ENCODE measurements at places on chromosomes 11 and 22.

GRCh38 chr11:100963375-100963774 lies 166.2 kb downstream of the PGR start:
- DNase-seq = no peak
- no peak overlapping the region for H3K4me3 ChIP-seq
- H3K36me3 ChIP-seq = no peaks in the 10 kb centered on the region

DNA sequence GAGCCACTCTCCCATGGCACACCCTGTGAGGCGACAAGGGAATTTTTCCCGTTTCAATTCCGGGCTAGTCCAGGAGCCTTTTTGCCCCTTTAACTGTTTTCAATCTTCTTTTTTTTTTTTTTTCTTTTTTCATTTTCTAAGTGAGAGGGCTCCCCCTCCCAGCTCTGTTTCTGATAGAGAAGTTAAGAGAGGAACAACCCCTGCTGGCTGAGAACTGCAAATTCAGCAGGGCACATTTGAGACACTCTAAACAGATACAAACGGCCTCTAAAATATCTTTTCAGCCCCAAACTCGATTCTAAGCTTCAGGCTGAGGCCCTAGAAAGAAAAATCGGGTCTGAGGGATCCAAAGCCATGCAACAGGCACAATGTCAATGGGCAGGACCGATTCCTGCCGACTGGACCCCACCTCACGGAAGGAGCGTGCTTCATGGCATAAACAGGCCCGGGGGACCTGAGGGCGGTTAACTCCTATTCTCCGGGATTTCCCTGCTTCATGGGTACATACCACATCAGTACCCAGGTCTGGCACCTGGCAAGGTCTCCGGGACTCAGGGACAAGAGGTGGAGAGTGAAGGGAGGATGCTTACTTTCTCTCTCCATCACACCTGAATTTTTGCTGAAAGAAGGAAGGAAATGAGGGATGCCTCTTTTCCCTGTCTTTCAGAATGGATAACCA lies 627.5 kb downstream of the BUD13 start:
- H3K4me3 ChIP-seq = no peak overlapping the region
- peaks cover 2% of the 10 kb centered on the region for H3K27me3 ChIP-seq
- DNase-seq = no peak
- H3K4me1 ChIP-seq = peaks cover 33% of the 10 kb centered on the region
- H3K36me3 ChIP-seq = no peaks in the 10 kb centered on the region

DNA sequence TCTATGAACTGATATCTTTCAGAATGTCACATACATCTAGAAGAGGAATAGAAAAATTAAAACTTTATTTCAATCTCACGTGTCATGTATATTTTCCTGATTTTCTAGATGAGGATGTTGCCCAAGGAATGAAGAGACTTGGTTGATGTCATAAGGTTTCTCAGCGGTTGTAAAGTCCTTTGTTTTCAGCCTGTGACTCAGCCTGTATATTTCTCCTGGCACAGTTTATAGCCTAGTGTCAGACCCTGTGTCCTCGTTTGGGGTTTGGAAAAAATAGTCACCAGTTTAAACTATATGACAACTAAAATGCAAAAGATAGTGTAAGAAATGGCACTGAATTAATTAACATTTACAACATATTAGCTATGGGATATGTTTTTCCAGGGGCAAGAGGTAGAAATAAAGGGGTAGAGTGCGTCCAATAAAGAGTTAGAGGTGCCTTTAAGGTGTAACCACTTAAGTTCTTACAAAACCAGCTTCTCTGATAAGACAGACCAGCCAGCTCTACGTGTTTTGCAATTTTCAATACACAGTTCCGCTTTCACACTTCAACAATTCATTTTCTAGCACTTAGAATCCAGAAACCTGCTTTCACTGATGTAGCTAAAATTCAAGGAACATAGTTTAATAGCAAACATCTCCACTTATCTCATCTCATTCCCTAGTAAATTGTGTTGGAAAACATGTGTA lies 1432.6 kb upstream of the TENM4 start:
- H3K27me3 ChIP-seq = peaks cover 4% of the 10 kb centered on the region
- no peak overlapping the region for H3K4me3 ChIP-seq
- DNase-seq = no peak
- no peaks in the 10 kb centered on the region for H3K36me3 ChIP-seq

GRCh38 chr11:12725863-12726682 lies 51.9 kb downstream of the TEAD1 start:
- no peak for DNase-seq
- no peak overlapping the region for H3K27ac ChIP-seq
- peaks cover 5% of the 10 kb centered on the region for H3K27me3 ChIP-seq
- H3K4me1 ChIP-seq = peaks cover 25% of the 10 kb centered on the region
- no peaks in the 10 kb centered on the region for H3K36me3 ChIP-seq

GRCh38 chr11:119350302-119350701 lies 3.8 kb upstream of the MFRP start:
- DNase-seq = no peak
- H3K4me1 ChIP-seq = peaks cover 4% of the 10 kb centered on the region
- no peak overlapping the region for H3K4me3 ChIP-seq
- H3K27me3 ChIP-seq = peaks cover 7% of the 10 kb centered on the region

DNA sequence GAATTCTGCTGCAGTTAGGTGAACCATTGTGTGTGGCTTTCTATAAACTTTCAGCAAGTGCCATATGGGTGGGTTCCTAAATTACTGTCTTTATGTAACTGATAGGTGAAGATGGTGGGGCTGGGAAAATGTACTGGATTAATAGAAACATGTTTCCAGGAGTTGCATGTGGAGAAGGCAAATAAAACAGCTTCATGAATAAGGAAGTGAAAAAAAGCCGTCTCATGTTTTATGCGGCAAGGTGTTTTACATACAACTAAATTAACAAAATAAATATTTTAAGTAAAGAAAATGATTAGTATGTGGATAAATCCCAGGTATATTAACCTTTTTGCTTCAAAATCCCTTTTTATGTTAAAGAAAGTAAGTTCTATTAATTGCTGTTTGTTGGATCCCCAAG lies 67.2 kb downstream of the EXT2 start:
- H3K27me3 ChIP-seq = peaks cover 2% of the 10 kb centered on the region
- no peak for DNase-seq
- H3K27ac ChIP-seq = no peak overlapping the region
- H3K4me1 ChIP-seq = peaks cover 5% of the 10 kb centered on the region
- H3K4me3 ChIP-seq = no peak overlapping the region
- peaks cover 4% of the 10 kb centered on the region for H3K36me3 ChIP-seq

DNA sequence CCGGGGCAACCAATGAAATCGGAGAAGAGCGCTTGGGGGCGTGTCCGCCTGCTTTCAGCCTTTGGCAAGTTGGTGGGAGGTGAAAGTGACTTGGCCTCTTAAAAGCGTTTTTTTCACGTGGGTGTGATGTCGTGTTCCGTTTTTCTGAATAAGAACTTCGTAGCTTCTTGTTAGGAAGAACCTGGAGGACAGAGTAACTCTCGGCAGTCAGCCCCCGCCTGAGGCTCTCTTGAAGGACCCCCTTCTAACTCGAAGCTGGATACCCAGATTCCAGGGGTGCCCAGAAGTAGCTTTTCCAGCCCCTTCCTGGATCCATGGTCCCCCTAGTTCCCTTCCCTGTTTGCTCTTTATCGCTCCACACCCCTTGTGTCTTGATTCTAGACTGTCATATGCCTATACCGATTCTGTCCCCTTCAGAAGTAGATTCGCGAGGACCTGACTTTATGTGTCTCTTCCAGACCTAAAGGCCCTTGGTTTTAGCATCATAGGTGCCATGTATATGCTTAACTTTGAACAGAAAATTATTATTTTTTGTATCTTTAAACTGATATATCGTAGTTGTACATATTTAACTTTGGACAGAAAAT lies 915 bp upstream of the OSBP start:
- peaks cover 26% of the 10 kb centered on the region for H3K4me1 ChIP-seq
- peak; percentile 91 for DNase-seq
- H3K27ac ChIP-seq = peak overlapping the region; percentile 92
- H3K27me3 ChIP-seq = no peaks in the 10 kb centered on the region
- no peaks in the 10 kb centered on the region for H3K36me3 ChIP-seq

- H3K27me3 ChIP-seq = peaks cover 3% of the 10 kb centered on the region
- H3K36me3 ChIP-seq = no peaks in the 10 kb centered on the region
- peak; percentile 24 for DNase-seq
- H3K4me3 ChIP-seq = no peak overlapping the region
These were observed 20.4 kb upstream of the GRAMD1B start for GRCh38 chr11:123409456-123410217.

DNA sequence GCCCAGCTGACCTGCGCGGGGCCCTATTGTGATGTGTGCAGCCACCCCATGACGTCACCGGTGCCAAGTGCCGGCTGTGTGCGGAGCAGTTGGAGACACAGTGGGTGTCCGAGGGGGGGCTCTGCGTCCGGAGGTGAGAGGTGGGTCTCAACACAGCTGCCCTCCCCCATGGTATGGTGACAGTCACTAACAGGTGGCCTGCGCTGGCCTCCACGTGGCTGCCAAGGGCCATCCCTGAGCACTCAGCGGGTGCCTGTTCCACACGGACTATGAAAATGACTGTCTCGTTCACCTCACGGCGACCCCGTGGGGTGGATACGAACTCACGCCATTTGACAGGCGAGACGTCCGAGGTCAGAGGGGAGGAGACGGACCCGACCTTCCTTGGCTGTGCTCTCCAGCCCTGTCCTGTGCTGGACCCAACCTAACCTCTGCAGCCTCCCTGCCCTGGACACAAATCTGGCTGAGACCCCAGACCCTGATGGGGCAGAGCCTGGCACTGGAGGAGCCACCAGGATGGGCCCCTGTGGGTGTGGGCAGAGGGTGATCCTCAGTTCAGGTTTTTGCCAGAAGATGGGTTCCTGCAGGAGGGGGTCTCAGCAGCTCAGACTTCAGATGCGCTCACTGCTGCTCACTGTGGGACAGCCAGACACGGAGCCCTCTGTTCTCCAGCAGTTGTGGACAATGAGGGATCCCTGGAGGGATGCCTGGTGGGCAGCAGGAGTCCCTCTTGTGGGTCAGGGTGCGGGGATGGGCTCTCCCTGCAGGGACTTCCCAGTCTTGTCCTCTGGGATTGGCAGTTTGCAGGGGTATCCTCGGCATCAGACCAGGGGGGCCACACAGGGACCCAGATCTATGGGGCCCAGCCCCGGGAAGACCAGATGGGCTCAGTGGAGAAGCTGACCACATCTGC lies 6.3 kb downstream of the HRAS start:
- peaks cover 2% of the 10 kb centered on the region for H3K27me3 ChIP-seq
- H3K4me1 ChIP-seq = peaks cover 2% of the 10 kb centered on the region
- DNase-seq = peak; percentile 20
- H3K36me3 ChIP-seq = peaks cover 2% of the 10 kb centered on the region

DNA sequence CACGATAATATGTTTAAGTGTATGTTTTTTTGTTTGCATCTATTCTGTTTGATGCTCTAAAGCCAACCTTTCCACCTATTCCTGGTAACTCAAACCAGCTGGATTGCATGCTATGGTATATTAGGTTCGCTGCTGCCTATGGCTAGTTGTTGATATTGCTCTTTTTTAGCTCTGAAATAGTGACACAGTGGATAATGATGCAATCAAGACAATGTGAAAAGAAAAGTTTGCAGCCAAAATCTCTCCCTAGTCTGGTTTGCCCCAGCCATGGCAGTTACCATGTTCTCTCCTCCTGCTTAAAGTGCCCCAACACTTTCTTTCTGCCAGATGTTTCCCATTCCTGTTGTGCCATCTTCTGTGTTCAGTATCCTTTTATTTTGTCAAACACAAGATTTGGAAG lies 269.7 kb downstream of the DYNC2H1 start:
- peaks cover 14% of the 10 kb centered on the region for H3K4me1 ChIP-seq
- H3K36me3 ChIP-seq = peaks cover 13% of the 10 kb centered on the region
- no peak for DNase-seq
- H3K27ac ChIP-seq = no peak overlapping the region
- no peak overlapping the region for H3K4me3 ChIP-seq
- no peaks in the 10 kb centered on the region for H3K27me3 ChIP-seq

DNA sequence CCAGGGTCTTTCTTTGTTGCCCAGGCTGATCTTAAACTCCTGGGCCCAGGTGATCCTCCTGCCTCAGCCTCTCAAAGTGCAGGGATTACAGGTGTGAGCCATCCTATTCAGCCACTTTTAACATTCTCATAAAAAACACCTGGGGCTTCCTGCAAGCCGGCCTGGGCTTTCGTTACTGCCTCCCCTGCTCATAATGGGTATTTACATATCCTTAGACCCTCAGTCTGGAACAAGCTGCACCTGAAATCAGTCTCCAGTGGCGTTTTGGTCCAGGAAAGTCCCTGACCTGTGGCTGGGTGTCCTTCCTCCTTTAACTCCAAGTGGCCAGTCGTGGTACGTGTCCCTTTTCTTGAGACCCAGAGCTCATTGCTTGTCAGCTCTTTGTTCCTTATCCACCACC lies 320.7 kb downstream of the TMEM135 start:
- H3K4me1 ChIP-seq = no peaks in the 10 kb centered on the region
- H3K4me3 ChIP-seq = no peak overlapping the region
- no peaks in the 10 kb centered on the region for H3K36me3 ChIP-seq
- no peak for DNase-seq
- H3K27ac ChIP-seq = no peak overlapping the region

DNA sequence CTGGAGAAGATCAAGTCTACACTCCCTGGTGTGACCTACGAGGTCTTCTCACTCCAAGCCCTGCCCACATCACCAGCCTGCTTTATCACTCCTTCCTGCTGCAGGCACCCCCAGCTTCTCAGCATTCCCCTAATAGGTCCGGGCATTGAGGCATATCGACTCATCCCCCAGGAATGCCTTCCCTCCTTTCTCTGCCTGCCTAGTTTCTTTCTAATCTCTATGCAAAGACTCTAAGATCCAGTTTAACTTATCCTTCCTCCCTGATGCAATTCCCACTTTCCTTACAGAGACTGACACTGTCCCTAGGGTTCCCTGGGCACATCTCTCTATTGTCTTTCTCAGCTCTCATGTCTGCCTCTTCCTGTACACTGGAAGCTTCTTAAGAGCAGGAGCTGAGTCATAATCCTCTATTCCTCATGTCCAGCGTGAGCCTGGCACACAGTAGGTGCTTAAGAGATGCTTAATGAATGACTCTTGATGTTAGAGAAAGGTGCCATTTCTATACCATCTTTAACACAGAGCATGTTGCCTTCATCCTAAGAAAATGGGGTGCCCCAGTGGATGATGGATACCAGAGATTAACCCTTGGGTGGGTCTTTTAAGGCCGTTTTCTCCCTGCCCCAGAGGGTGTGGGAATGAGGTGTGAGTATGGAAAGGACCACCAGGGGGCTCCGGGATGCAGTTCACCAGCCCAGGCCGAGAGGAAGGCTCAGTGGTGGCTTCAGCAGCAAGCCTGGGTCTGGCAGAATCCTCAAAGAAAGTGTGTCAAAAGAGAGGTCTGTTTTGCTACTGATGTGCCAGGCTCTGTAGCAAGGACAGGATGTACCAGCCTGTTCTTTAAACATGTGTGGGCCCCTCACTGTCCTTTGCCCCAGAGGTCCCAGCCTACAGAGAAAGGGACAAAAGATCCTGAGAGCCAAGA lies 34.7 kb downstream of the PARVA start:
- H3K27ac ChIP-seq = peak overlapping the region; percentile 65
- peaks cover 2% of the 10 kb centered on the region for H3K27me3 ChIP-seq
- H3K36me3 ChIP-seq = no peaks in the 10 kb centered on the region
- H3K4me1 ChIP-seq = peaks cover 37% of the 10 kb centered on the region

- peaks cover 4% of the 10 kb centered on the region for H3K27me3 ChIP-seq
- peaks cover 3% of the 10 kb centered on the region for H3K4me1 ChIP-seq
- peak overlapping the region; percentile 25 for H3K27ac ChIP-seq
- H3K4me3 ChIP-seq = no peak overlapping the region
- DNase-seq = no peak
These were observed 51.3 kb upstream of the SCUBE2 start for GRCh38 chr11:9142732-9143131.
